ENCODE measurements at places on chromosomes 16 and 17. TPM values are rescaled to one million over a fixed set of nuclear protein-coding genes. Genes with fewer than 3 reads are reported as not detected.

Gene SOST
- not detected for total RNA-seq

Gene CTRB2
- not detected for total RNA-seq

Gene G6PC1
- total RNA-seq, result 1.5 TPM

Gene KRTAP16-1
- not detected for total RNA-seq

Gene NPTX1
- total RNA-seq, result 4.7 TPM

Gene CCL8
- total RNA-seq, result not detected
